ENCODE measurements at places on chromosomes 1 and 21. TPM values are rescaled to one million over a fixed set of nuclear protein-coding genes. Genes with fewer than 3 reads are reported as not detected.

Gene CRABP2
- not detected for polyA plus RNA-seq

Gene CYP4Z1
- not detected for polyA plus RNA-seq

DNA sequence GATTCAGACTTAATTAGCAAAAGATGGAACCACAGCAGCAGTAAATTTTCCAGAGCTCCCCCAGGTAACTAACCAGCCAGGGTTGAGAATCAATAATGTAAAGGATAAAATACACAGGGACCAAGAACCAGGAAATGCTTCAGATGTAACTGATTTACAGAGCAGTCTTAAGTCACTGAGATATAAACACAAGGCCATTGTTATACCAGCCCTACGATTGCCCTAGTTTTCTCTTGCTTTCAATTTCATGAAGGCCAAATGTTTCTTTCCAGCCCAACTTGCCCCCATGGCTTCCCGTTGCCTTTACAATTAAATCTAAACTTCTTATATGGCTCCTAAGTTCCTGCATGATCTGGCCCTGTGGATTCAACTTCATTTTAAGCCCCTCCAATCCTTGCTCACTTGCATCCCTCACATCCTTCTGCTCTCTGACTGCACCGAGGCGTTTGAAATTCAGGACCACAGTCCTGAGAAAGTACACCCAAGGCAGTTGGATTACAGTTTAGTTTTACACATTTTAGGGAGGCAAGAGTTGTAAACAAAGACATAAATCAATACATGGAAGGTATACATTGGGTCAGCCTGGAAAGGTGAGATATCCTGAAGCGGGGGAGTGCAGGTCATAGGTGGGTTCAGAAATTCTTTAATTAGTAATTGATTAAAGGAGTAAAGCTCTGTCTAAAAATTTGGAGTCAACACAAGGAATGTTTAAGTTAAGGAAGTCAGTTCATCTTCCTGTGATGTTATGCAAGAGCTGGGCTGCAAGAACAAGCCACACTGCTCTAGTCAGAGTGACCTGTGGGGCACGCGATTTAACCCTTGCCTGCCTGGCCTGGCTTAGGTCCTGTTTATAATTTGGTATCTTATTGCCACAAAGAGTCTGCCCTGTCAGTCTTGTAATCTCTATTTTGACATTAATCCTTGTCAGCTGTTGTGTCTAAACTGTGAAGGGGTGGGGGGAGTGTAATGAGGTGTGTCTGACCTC lies 69.9 kb upstream of the COG2 start:
- peaks cover 37% of the 10 kb centered on the region for H3K27me3 ChIP-seq
- no peaks in the 10 kb centered on the region for H3K36me3 ChIP-seq
- no peak overlapping the region for H3K4me3 ChIP-seq
- no peaks in the 10 kb centered on the region for H3K4me1 ChIP-seq
- no peak for DNase-seq

GRCh38 chr1:75345538-75346292 lies 211.5 kb downstream of the LHX8 start:
- H3K27me3 ChIP-seq: no peaks in the 10 kb centered on the region
- no peak overlapping the region for H3K4me3 ChIP-seq
- H3K36me3 ChIP-seq: no peaks in the 10 kb centered on the region
- H3K4me1 ChIP-seq: peaks cover 2% of the 10 kb centered on the region

GRCh38 chr1:247531937-247532336 lies 4.3 kb downstream of the OR2C3 start:
- H3K36me3 ChIP-seq: no peaks in the 10 kb centered on the region
- no peak overlapping the region for H3K4me3 ChIP-seq
- peaks cover 14% of the 10 kb centered on the region for H3K27me3 ChIP-seq
- H3K4me1 ChIP-seq: no peaks in the 10 kb centered on the region
